ENCODE measurements at places on chromosomes 16 and 17.

GRCh38 chr16:10870137-10870776 is 6.7 kb upstream of the CIITA start:
- DNase-seq: no peak

DNA sequence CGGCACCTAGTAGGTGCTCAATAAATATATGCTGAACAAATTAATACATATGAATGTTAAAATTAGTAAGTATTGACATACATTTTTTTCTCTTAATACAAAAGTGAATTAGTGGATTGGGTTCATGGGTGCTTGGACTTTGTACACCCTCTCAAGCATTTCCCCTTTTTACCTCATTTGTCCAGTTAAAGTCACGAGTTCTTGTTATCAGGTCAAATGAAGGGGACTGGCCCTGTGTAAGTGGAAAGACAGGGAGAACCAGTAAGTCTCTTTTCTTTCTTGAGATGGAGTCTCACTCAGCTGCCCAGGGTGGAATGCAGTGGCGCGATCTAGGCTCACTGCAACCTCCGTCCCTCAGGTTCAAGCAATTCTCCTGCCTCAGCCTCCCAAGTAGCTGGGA is 13.7 kb upstream of the RANGRF start:
- DNase-seq: no peak

DNA sequence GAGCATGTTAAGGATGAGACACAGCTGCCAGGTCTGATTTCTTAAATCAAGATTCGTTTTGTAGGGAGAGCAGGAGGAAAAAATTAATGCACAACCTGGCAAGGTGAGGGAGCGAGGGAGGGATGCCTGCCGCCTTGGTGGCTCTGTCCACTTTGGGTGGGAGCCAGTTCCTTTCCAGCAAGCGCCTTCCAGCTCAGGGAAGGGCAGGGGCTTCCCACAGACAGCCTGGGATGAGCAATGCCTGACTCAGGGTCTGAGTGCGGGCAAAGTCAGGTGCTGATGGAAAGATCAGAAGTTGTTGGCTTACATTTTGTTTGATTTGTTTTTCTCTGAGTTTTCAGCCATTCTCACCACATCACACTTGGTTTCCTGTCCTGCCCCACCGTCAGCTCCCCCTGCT is 220.7 kb downstream of the ENGASE start:
- no peak for DNase-seq

DNA sequence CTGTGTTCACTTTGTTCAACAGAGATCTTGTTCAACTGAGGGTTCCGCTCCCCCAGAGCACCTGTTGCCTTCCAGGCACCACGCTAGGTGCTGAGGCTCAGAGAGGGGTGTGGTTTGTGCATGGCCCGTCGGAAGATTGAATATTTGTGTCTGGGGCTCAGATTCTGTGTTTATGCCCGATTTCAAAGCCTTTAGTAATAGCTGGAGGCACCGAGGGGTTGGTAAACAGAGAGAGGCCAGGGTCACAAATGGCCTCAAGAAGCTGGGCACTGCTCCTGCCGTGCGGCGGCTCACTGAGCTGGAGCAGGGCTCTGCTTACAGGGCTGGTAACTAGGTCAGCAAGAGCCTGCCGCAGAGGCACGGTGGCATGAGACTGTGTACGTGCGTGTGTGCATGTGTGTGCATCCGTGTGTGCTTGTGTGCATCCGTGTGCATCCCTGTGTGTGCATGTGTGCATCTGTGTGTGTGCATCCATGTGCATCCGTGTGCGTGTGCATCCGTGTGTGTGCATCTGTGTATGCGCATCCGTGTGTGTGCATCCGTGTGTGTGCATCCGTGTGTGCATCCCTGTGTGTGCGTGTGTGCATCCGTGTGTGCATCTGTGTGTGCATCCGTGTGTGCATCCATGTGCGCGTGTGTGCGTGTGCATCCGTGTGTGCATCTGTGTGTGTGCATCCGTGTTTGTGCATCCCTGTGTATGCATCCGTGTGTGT is 5.4 kb downstream of the ITGAE start:
- no peak for DNase-seq

Measured in fibroblast of gingiva (primary cell).